ENCODE measurements at places on chromosomes 13 and 19.

DNA sequence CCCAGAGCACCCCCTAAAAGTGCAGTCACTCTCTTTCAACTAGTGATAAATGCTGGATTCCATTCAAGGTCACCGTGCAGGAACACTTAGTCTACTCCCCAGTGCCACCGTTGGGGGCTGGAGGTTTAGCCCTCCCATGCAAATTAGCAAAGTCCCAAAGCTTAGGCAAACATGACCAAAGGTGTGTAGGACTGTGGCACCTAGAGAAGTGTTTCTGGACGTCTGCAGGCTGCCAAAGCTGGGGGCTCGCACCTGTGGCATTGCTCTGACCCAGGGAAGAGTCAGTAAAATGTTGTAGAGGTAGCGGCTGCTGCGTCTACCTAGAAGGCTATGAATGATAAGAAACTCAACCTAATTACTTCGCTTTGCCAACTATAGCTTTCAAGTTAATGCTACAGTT is 13.9 kb downstream of the COL4A1 start:
- no peak overlapping the region for H3K27ac ChIP-seq
- H3K36me3 ChIP-seq: no peaks in the 10 kb centered on the region
- H3K27me3 ChIP-seq: peaks cover 17% of the 10 kb centered on the region
- no peak overlapping the region for H3K4me3 ChIP-seq

GRCh38 chr13:106573868-106574267 is 5.9 kb upstream of the ARGLU1 start:
- no peaks in the 10 kb centered on the region for H3K4me1 ChIP-seq
- peaks cover 1% of the 10 kb centered on the region for H3K36me3 ChIP-seq
- no peak for DNase-seq

DNA sequence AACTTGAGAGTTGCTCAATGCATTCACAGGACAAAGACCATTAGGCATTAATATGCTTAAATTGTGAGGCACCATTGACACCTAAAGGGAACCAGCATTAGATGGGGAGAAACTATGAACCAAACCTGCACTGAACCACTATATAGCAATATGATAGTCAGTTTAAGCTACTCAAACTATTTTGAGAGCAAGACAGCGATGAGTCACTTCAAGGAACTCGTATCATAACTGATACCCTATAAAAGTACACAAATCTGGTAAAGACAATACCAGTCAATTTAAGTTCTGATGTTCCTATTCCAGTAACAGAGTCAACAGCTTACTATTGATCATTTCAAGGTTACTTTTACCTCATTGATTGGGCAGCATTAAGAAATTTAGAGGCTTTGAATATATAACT is 151.3 kb upstream of the ATXN8OS start:
- H3K27me3 ChIP-seq: no peaks in the 10 kb centered on the region
- no peaks in the 10 kb centered on the region for H3K36me3 ChIP-seq
- H3K4me3 ChIP-seq: no peak overlapping the region
- H3K4me1 ChIP-seq: no peaks in the 10 kb centered on the region

GRCh38 chr19:4976401-4977298 is 7.7 kb downstream of the KDM4B start:
- peaks cover 11% of the 10 kb centered on the region for H3K36me3 ChIP-seq
- DNase-seq: no peak
- H3K27me3 ChIP-seq: no peaks in the 10 kb centered on the region
- peaks cover 5% of the 10 kb centered on the region for H3K4me1 ChIP-seq
- no peak overlapping the region for H3K4me3 ChIP-seq
- peak overlapping the region; percentile 40 for H3K27ac ChIP-seq

- peaks cover 6% of the 10 kb centered on the region for H3K4me1 ChIP-seq
- peaks cover 3% of the 10 kb centered on the region for H3K36me3 ChIP-seq
- H3K4me3 ChIP-seq: no peak overlapping the region
- H3K27ac ChIP-seq: no peak overlapping the region
Observed at GRCh38 chr19:52990759-52991418, 22.8 kb upstream of the ERVV-1 start.

GRCh38 chr13:113121928-113122471 is 599 bp upstream of the F10 start:
- DNase-seq: no peak
- no peaks in the 10 kb centered on the region for H3K4me1 ChIP-seq
- H3K27me3 ChIP-seq: peaks cover 8% of the 10 kb centered on the region
- H3K4me3 ChIP-seq: no peak overlapping the region
- no peak overlapping the region for H3K27ac ChIP-seq

DNA sequence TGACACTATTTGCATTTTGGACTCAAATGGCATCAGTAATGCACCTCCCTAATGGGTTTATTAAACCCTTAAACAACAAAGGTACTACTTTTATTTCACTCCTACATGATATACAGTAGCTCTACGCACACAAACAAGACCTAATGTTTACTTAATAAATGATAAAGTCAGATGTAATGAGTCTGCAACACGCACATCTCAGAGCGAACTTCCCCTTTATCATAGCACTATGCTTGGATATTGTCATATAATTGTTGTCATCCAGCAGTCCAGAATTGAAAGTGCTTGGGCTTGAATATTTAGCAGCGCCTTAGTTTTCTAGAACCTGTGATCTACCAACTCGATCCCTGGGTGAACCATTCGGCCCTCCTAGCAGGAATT is 772 bp downstream of the PARP4 start:
- H3K27me3 ChIP-seq: peaks cover 2% of the 10 kb centered on the region
- H3K36me3 ChIP-seq: peaks cover 7% of the 10 kb centered on the region
- DNase-seq: no peak
- peaks cover 50% of the 10 kb centered on the region for H3K4me1 ChIP-seq
- peak overlapping the region; percentile 87 for H3K4me3 ChIP-seq

- H3K27ac ChIP-seq: no peak within 1 kb of the TSS
- peak within 1 kb of the TSS; percentile 75 for H3K4me3 ChIP-seq
- peaks cover 2% of the 10 kb centered on the region for H3K36me3 ChIP-seq
- peaks cover 61% of the 10 kb centered on the region for H3K27me3 ChIP-seq
- no peak for DNase-seq
Observed at GRCh38 chr13:20192836-20193161, at the start of gene GJB2. GJB2 (minus strand) TSS chr13:20192938; CDS start chr13:20189581, 3,357 bp downstream.

DNA sequence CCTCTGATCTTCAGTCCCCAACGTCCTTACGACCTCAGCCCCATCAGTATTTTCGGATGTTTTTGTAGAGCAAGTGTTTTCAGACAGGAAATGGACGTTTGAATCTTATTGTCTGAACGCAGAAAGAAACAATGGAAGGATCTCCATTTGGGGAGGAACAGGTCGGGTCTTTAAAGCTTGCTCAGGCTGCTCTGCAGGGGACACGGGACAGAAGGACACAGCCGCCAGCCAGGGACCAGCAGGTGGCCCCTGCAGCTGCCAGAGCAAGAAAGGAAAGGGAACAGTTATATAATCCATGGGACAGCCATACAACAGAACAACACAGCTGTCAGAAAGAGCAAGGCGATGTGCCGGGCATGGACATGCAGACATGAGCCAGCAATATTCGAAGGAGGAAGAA is 18.5 kb upstream of the IGLON5 start:
- no peak overlapping the region for H3K27ac ChIP-seq
- no peaks in the 10 kb centered on the region for H3K36me3 ChIP-seq
- no peak overlapping the region for H3K4me3 ChIP-seq
- DNase-seq: no peak
- peaks cover 4% of the 10 kb centered on the region for H3K27me3 ChIP-seq

DNA sequence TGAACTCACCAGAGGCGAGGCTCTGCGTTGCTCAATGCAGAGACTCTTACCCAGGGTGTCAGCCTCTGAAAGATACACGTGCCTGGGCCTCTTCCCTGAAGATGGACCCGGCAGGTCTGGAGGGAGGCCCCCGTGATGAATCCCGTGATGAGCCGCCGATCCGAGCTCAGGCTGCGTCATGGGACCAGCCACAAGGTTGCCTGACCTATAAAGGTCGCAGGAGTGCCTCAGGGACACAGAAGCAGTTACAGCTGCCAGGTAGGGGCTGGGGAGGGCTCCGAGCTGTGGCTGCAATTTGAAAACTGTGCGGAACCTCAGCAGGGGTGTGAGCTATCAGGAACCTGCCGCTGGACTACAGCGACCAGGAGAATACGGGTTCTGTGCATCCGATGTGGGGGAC is 10.5 kb upstream of the ATP11A start:
- DNase-seq: no peak
- H3K27ac ChIP-seq: no peak overlapping the region
- H3K27me3 ChIP-seq: peaks cover 7% of the 10 kb centered on the region
- H3K4me3 ChIP-seq: no peak overlapping the region
- peaks cover 9% of the 10 kb centered on the region for H3K4me1 ChIP-seq

- DNase-seq: no peak
- H3K27me3 ChIP-seq: peaks cover 24% of the 10 kb centered on the region
- peaks cover 17% of the 10 kb centered on the region for H3K4me1 ChIP-seq
- no peaks in the 10 kb centered on the region for H3K36me3 ChIP-seq
Observed at GRCh38 chr19:30217461-30217860, 154.7 kb upstream of the ZNF536 start.

GRCh38 chr13:47146136-47146535 is 249.3 kb upstream of the HTR2A start:
- no peaks in the 10 kb centered on the region for H3K36me3 ChIP-seq
- H3K4me1 ChIP-seq: peaks cover 7% of the 10 kb centered on the region
- no peak overlapping the region for H3K4me3 ChIP-seq
- H3K27ac ChIP-seq: no peak overlapping the region
- H3K27me3 ChIP-seq: peaks cover 4% of the 10 kb centered on the region
- no peak for DNase-seq

DNA sequence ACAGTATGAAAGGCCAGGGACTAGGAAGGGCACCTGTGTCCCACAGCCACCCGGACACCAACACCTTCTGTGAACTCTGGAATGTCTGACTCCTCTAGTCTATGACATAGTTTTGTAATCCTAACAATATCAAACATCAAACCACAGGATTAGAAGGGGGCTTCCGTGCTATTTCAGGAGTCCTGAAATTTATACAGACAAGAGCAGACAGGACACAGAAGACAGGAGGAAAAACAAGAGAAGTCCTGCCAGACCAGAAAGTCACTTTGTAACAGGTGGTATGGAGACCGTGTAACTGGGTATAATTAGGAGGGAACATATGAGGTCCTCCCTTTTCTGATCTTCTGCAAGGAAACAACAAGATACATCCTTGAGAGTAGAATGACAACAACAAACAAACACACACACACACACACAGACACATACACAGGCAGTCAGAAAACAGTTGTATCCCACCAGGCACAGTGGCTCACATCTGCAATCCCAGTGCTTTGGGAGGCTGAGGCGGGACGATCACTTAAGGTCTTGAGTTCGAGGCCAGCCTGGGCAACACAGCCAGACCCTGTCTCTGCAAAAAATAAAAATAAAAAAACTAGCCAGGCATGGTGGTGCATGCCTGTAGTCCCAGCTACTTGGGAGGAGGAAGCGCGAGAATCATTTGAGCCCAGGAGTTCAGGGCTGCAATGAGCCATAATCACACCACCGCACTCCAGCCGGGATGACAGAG is 13.1 kb downstream of the INSR start:
- H3K36me3 ChIP-seq: no peaks in the 10 kb centered on the region
- no peak overlapping the region for H3K27ac ChIP-seq
- no peak overlapping the region for H3K4me3 ChIP-seq
- no peaks in the 10 kb centered on the region for H3K4me1 ChIP-seq

GRCh38 chr19:56294549-56294948 is 20.1 kb downstream of the ZSCAN5A start:
- H3K36me3 ChIP-seq: peaks cover 8% of the 10 kb centered on the region
- H3K4me1 ChIP-seq: no peaks in the 10 kb centered on the region
- H3K4me3 ChIP-seq: no peak overlapping the region
- no peak for DNase-seq
- no peak overlapping the region for H3K27ac ChIP-seq

DNA sequence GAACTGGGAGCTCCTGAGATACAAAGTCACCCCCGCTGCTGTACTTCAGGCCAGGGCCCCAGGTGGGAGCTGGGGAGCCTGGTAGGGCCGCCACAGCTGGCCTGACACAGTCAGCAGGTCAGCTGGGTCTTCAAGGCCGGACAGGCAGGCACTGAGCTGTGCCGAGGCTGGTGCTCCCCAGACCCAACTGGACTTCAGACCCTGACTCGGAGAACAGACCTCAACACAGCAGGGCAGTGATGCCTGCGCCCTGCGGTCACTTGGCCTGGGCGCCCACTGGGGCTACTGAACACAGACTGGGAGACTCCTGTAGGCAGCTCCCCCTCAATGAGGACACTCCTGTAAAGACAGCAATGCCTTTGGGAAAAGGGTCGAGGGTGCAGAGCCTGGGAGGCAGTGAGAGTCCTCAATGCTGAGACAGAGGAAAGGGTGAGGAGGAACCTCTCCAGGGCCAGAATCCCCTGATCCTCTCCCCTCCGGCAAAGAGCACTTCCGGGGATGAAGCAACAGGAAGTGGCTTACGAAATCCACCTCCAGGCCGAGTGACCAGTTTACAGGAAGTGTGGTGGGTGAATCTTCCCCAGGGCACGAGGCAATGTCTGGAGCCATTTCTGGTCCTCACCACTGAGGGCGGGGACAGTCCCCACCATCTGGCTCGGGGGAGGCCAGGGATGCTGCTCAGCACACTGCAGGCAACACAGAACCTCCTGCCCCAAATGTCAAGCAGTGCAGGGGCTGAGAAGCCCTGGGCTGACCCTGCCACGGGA is 40.8 kb upstream of the ISYNA1 start:
- H3K4me3 ChIP-seq: peak overlapping the region; percentile 71
- peaks cover 1% of the 10 kb centered on the region for H3K27me3 ChIP-seq
- H3K27ac ChIP-seq: peak overlapping the region; percentile 92
- DNase-seq: peak; percentile 55
- peaks cover 71% of the 10 kb centered on the region for H3K4me1 ChIP-seq

- H3K36me3 ChIP-seq: no peaks in the 10 kb centered on the region
- DNase-seq: no peak
- no peaks in the 10 kb centered on the region for H3K4me1 ChIP-seq
- H3K27me3 ChIP-seq: no peaks in the 10 kb centered on the region
- H3K4me3 ChIP-seq: no peak overlapping the region
Observed at GRCh38 chr19:51749979-51750378, 1.7 kb downstream of the FPR1 start.

GRCh38 chr13:81760316-81760715 is 1419.4 kb upstream of the SPRY2 start:
- H3K4me1 ChIP-seq: no peaks in the 10 kb centered on the region
- no peaks in the 10 kb centered on the region for H3K36me3 ChIP-seq
- no peak overlapping the region for H3K4me3 ChIP-seq
- no peaks in the 10 kb centered on the region for H3K27me3 ChIP-seq

DNA sequence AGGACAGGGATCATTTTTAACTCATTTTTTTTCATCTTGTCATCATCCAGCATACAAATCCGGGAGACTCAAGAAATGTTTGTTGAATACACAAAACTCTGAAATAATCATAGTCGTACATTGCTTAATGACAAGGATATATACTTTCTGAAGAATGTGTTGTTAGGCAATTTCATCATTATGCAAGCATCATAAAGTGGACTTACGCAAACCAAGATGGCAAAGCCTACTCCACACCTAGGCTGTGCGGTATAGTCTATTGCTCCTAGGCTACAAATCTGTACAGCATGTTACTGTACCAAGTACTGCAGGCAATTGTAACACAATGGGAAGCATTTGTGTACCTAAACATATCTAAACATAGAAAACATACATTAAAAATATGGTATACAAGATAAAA is 264.1 kb downstream of the TSHZ3 start:
- no peaks in the 10 kb centered on the region for H3K36me3 ChIP-seq
- H3K4me3 ChIP-seq: no peak overlapping the region
- H3K27ac ChIP-seq: no peak overlapping the region
- no peak for DNase-seq
- H3K27me3 ChIP-seq: peaks cover 3% of the 10 kb centered on the region

GRCh38 chr13:109158383-109158782 is 529.0 kb downstream of the MYO16 start:
- H3K4me3 ChIP-seq: no peak overlapping the region
- no peak for DNase-seq
- H3K36me3 ChIP-seq: no peaks in the 10 kb centered on the region
- no peak overlapping the region for H3K27ac ChIP-seq
- H3K4me1 ChIP-seq: peaks cover 27% of the 10 kb centered on the region

GRCh38 chr19:4911314-4911713 is 2.0 kb downstream of the UHRF1 start:
- peak overlapping the region; percentile 79 for H3K27ac ChIP-seq
- H3K4me1 ChIP-seq: peaks cover 49% of the 10 kb centered on the region
- no peak for DNase-seq
- H3K4me3 ChIP-seq: peak overlapping the region; percentile 89
- H3K36me3 ChIP-seq: peaks cover 35% of the 10 kb centered on the region

All from activated T-helper 1 cell treated with anti-CD3 and anti-CD28 coated beads, Interleukin-12 subunit alpha, Interleukin-12 subunit beta, Interleukin-2, Interleukin-4 antibody, amounts not matched to agents 30 ng/mL and 10 ng/mL and 1 ng/mL, durations not matched to agents 14 hours and 24 hours and 36 hours (primary cell).